ENCODE measurements at places on chromosomes 12 and 14.

DNA sequence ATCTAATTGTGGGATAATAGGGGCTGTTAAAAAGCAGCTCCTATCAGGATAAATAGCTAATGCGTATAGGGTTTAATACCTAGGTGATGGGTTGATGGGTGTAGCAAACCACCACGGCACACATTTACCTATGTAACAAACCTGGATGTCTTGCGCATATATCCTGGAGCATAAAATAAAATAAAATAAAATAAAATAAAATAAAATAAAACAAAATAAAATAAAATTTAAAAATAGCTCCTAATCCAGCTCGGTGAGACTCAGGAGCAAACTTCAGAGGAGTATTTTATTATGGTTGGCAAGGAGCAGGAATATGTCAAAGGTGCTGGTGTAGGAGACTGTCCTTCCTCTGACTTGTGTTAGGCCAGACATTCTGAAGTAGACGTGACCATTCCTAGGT is 721.0 kb downstream of the BCL11B start:
- DNase-seq, result no peak

DNA sequence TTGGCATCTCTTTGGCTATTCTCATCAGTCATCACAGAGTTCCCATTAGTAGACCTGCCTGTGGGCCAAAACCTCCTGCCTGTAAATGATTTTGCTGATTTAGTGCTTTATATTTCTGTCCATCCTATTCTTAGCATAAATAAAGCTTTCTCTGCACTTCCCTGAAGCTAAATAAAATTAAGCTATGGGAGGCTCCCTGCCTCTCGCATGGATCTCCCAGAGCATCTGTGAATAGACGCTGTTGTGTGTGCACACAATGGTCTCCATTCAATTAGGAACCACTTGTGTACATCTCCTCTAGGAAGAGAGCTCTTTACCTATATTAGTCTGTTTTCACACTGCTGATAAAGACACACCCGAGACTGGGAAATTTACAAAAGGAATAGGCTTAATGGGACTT is 80.4 kb downstream of the PPFIBP1 start:
- no peak for DNase-seq

DNA sequence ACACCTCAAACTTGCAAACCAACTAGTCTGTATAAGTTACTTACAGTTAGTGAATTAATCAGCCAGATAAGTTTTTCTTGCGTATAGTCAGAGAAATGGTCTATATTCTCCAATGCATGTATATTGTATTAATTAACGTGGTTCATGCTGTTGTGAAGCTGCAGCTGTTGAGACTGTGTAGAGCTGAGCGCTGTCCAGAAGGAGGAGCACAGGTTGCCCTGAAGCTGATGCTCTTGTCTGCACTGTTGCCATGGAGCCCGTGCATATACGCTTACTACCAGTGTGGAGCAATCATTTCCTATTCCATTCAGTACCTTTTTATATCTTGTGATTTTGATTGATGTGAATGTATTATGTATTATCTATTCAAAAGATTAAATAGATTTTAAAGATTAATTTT is 74.3 kb upstream of the ARID2 start:
- no peak for DNase-seq

DNA sequence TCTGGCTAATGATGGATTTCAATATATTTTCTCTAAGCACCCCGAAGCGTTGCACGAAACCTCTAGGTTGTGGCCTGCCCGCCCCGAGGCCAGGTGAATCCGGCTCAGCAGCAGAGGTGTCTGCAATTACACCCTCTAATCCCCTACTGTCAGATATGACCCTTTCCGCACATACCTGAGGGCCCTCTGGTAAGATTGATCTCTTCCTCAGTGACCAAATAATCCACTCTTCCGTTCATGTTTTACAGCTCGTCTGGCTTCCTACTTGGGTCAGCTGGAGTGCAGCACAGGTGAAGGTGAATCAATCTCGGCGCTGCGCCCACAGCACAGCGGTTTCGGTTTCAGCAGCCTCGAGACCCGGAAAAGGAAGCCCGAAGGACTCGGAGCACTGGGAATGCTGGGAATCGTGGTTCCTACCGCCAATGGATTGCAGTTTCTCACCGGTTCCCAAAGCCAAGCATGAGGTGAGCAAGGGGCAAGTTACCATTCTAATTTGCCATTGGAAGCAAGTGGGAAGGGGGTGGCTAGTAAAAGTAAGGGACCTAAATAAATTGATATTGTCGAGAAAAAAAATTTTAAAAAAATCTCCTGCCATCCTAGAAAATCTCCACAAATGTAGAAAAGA is at the start of gene SYNJ2BP:
Gene SYNJ2BP (minus strand): TSS at position 366 of the 625 bp plus-strand sequence. CDS start 127 bp downstream, at position 239.
- DNase-seq, result peak; percentile 68

DNA sequence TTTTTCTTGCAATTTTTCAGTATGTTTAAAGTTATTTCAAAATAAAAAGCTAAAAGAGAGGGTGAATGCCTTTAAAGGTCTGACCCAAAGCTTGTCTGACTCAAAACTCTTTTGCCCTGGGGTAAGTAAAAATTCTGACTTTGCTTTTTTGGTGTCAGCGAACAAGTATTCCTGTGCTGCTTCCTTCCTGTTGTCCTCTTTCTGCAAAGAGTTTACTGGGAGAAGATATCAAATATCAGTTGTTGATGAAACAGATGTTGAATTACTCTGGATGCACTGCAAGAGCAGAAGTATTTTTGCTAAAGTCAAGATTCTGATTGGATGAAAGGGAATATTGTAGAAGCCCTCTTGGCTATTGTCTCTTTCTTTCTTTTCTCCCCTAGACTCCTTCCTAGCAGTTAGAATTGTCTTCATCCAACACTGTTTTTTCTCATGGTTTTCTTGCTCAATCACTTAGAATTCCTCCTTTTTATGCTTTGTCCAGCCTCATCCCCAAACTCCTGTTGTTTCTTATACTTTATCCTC is 62.0 kb downstream of the DACT1 start:
- DNase-seq, result no peak

DNA sequence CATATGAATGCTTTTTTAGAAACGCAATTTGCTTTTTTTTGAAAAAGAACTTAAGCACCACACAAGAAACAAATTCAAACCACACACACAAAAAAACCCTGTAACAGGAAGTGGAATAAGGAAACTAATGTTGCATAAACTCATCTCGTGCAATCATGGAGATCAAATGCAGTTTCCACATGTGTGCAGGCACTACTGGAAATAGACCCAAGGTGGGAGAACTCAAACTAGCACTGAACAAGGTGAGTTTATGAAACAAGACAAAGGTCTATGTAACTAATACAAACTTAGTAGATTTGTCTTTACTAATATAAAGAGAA is 17.5 kb downstream of the NIN start:
- DNase-seq, result no peak

DNA sequence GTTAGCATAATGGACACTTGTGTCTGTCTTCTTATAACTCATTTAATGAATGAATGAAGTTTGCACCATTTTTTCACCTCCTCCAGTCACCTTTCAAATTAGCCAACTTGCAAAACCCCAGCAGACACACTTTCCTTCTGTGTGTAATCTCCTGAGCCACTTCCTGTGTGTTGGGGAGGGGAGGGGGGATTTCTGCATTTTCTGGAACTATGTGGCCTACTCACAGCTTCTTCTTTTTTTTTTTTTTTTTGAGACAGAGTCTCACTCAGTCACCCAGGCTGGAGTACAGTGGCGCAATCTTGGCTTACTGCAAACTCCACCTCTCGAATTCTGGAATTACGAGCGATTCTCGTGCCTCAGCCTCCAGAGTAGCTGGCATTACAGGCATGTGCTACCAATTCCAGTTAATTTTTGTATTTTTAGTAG is 4.1 kb upstream of the SERPINA1 start:
- no peak for DNase-seq

DNA sequence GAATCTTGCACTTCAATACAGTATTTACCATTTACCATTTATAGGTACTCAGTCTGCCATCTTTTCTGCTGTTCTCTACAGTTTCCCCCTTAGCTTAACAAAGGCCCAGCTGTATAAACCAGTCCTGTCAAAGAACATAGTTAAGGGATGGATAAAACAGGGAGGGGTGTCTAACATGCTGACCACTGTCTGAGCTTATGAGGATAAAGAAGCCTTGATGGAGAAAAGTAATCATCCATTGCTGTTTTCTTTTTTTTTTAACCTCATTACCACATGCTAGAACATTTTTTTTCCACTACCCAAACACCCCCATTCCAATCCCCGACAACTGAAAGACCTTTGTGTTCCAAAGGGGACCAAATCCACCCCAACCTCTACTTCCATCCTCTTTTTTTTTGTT is 39.9 kb downstream of the SOX5 start:
- no peak for DNase-seq

- no peak for DNase-seq
Measured at GRCh38 chr12:57452181-57452936, 2.7 kb upstream of the INHBE start.

GRCh38 chr14:76696361-76696760 is 64.9 kb upstream of the VASH1 start:
- no peak for DNase-seq

- no peak for DNase-seq
Measured at GRCh38 chr14:43938588-43939281, 568.3 kb downstream of the FSCB start.

All from right renal pelvis (tissue), 4 donors.